ENCODE measurements at places on chromosomes 4 and X.

DNA sequence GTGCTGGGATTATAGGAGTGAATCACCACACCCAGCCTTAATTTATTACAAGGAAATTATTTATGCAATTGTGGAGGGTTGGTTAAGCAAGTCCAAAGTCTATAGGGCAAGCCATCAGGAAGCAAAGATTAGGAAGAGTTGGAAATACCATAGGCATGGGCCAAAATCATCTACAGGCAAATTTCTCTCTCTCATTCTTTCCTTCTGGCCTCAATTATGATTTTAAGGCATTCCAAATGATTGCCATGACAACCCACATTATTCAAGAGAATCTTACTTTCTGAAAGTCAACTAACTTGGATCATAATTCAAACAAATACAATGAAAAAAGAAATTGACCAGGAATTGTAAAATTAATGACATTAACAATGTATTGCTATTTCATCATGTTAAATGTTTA lies 400.8 kb downstream of the GPM6A start:
- no peak for DNase-seq

DNA sequence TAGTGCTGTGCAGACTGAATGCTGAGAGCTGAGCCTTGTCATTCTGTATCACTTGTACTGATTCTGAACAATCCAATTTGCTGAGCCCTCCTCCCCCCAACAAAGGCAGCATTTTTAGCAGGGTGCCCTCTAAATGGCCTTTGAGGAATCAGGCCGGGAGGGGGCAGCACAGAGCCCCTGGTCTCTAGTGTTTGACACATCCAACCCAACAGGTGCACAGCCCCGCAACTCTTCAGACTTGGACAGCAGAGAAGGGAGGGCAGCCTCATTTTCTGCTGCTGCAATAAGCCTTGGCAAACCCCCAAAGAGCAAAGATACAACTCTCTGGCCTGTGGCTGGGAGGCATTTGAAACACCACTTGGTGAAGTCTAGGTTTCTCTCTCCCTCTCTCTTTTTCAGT lies 3.4 kb downstream of the ATP1B4 start:
- DNase-seq = no peak

GRCh38 chr4:92198711-92199110 lies 105.1 kb upstream of the GRID2 start:
- no peak for DNase-seq

DNA sequence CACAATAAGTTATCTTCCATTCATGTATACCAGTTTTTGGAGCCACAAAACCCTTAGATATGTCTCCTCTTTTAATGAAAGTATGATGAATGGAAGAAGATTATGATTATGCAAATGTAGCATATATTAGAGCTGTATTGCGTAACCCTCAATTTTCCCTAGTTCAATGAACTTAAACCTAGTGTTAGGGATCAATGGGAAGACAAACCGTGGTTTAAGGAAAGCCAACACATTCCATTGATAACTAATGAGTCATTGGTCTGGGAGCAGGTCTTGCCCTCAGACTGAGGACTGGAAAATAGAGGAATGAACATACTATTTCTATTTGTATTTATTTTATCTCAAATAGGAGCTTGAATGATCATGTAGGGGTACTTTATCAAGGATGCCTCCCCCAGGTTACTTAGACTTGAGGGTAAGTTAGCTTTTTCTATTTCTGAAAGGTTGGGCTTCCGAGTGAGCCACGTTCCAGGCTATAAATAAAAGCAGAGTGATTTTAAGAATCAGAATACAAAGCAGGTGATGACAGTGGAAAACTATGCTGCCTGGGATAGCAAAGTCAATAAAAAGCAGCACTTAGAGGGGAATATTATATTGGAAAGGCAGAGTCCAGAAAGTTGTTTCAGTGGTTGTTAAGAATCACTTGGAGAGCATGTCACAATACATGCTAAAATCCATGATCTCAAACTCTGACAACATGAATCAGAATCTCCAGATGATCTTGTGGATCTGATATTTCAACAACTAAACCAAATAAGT lies 356.0 kb downstream of the ADAM29 start:
- no peak for DNase-seq

DNA sequence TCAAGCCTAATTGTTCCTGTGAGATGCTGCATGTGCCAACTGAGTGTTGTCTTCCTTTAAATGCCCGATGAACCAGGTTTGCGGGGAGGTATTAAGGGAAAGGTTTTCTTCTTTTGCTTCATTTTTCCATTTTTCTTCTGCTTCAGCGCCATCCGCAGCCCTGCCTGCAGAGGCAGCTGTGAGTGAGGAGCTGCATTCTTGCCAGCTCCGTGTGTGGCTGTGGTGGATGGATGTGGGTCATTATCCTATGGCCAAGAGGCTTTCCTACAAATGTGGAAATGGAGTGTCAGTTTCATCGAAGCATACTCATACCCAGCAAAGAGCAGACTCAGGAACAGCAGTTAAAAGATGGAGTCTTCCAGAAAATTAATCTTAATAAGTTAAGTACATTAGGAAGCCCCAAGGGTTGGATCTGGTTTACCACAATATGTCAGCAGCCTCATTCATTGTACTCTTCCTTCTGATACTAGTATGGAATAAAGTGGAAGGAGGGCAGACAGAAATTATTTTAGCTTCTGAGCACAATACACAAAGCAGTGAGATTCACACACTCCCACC lies 37.6 kb downstream of the TNIP3 start:
- DNase-seq = no peak

DNA sequence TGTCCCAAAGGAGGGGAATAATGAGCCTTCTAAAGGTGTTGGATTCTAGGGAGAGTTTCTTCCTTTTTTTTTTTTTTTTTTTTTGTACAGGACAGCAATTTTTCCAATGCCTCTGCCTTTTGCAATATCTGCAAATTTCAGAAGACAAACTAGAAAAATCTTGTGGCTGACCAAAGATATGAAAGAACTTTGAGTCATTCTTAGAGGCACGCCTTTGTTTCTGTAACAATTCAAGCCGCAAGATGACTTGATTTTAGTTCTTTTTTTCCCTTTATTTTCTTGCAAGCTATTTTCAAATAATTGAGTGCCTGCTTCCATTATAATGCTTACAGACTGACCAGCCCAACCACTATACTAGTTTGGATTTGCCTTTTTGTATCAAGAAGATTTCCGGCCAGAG lies 47.6 kb upstream of the UXT start:
- DNase-seq = no peak

DNA sequence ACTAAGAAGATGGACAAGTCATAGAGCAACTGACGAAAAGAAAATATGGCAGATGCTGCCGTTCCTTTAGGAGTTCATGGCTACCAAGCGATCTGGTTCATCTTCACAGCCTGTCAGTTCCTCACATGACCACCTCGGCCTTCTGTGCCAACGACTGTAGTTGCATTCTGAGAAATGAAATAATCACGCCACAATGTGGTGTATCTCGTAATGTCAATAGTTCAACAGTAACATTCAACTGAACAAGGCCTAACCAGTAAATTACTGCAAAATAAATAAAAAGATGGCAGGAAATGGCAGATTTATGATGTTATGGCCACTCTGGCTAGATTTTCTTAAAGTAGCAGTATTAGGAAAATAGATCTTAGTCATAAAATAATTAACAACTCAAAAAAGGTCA lies 4.4 kb downstream of the GPRIN3 start:
- DNase-seq = peak; percentile 75

All from NCI-H446 treated with DMSO at 0.1 percent for 48 hours (cell line).